GM23248 (cell line): ENCODE measurements at places on chromosomes 1 and 21.

DNA sequence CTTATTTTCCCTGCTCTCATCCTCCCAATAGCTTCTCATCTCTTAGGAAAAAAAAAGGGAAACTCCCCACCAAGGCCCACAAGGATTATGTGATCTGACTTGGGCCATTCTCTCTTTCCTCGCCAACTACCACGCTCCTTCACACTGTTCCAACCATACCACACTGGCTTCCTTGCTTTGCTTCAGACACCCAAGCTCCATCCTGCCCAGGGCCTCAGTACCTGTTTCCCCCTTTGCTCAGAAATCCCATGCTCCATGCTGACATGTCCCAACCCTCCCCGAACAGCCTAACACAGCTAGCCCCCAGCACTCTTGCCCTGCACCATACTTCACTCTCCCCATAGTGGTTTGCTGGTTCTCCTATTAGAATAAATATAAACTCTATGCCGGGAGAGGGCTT, 39.2 kb downstream of the MAB21L3 start:
- DNase-seq: no peak

DNA sequence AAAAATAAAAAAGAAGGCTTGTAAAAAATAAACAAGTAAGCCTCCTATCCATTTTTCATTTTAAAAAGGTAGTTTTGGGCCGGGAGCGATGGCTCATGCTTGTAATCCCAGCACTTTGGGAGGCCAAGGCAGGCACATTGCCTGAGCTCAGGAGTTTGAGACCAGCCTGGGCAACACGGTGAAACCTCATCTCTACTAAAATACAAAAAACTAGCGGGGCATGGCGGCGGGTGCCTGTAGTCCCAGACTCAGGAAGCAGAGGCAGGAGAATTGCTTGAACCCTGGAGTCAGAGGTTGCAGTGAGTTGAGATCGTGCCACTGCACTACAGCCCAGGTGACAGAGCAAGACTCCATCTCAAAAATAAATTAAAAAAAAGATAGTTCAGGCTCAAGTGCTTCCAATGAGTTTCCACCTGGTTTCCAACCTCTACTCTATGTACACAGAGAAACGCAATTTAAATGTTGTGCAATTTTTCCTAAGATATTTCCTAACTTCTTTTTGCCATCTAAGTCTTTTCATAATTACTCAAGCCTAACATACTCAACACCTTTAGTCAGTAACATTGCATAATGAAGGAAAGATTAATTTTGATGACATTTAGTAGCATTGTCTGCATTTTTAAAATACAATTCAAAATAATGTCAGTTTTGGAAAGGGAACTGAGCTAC, 106.3 kb downstream of the KCNT2 start:
- no peak for DNase-seq

- no peak for DNase-seq
These were observed 172.6 kb downstream of the APP start for GRCh38 chr21:25997788-25998611.

DNA sequence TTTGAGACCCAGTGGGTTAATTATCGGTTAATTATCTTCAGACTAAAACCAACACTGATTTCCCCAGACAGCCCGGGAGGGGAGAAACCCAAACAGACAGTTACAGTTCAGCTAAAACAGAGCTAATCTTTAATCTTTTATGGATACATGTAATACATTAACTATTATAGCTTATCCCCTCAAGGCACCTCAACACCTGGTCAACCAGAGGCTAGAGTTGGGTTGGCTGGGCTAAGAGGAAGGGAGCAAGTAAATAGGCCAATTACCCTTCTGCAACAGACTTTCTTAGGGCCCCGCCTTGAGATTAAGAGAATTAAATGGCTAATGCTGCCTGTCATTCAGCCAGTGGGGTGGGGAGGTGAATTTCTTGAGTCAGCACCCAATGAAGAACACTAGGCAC, 6.6 kb upstream of the MED18 start:
- DNase-seq: no peak

DNA sequence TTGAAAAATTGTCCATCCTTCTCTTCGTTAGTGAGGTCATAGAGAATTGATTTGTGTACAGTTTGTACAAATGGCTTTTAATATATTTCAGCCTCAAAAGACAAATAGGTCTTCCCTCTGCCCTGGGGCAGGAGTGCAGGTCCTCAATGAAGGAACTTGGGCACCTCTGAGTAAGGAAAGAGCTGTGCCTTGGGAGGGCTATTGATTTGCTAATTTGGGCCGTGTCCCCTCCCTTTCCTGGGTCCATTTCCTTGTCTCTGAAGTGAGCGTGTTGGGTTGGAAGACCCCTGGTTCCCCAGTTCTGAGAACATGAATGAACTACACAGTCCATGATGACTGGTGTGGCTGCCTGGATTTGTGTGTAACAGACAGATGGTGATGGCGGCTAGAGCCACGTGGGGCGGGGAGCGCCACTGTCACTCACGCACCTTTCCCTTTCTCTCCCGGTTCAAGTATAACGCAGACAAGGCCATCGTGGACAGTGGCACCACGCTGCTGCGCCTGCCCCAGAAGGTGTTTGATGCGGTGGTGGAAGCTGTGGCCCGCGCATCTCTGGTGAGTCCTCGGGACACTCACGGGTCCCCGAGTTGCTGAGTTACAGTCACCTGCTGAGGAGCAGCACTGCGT, 71.0 kb upstream of the FAM3B start:
- no peak for DNase-seq

DNA sequence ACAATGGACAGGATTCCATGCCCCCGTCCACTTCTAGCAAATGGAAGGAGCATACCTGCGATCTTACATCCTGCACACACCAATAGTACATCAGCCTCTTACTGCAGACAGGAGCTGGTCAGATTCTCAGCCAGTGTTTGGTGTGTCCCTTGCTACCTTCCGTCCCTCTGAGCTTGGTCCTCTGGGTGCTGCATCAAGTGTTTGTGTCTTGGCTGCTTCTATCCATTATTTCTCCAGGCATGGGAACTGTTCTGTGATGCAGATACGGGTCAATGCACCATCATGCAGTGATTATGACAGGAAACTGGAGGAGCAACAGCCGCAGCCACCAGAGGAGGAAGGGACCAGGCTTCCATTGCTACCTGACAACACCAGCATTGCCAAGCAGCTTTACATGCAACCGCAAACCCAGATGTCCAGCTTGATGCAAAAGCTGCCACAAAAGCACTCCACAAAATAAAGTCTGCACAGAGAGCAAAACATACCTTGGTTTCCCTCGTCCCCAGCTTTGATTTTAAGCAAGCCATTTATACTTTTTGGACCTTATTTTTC, 21.9 kb upstream of the OVAAL start:
- no peak for DNase-seq

DNA sequence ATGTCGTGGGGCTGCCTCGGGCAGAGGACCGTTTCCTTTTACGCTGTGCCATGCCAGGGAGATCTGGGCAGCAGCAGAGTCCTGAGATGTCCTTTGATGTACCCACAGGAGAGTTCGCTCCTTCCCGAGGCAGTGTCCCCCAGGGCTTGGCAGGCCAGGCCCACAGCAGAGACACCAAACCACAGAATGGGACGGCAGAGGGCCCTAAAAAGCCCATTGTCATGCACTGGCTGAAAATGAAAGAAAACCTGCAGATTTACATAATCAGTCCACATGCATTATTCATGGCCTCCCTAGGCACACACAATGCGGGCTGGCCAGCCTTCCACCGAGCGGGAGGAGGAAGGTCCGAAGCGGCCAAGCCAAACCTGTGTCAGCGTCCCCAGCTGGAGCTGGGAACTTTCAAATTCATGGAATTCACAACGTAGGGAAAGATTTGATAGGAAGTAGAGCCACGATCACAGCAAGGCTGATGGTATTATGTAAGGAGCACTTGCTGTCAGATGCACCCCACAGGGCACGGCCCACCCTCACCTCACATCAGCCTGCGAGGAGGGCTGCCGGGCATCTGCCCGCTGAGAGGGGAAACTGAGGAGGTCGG, 25.3 kb upstream of the EFHD2 start:
- no peak for DNase-seq

GRCh38 chr1:152486400-152487006, 24.1 kb upstream of the LCE5A start:
- peak; percentile 22 for DNase-seq
